Stimulated activated CD8-positive, alpha-beta memory T cell treated with anti-CD3 and anti-CD28 coated beads, Interleukin-15, amount 100 ng/mL, for 1 hour (primary cell): ENCODE measurements at places on chromosomes 11 and 22.

DNA sequence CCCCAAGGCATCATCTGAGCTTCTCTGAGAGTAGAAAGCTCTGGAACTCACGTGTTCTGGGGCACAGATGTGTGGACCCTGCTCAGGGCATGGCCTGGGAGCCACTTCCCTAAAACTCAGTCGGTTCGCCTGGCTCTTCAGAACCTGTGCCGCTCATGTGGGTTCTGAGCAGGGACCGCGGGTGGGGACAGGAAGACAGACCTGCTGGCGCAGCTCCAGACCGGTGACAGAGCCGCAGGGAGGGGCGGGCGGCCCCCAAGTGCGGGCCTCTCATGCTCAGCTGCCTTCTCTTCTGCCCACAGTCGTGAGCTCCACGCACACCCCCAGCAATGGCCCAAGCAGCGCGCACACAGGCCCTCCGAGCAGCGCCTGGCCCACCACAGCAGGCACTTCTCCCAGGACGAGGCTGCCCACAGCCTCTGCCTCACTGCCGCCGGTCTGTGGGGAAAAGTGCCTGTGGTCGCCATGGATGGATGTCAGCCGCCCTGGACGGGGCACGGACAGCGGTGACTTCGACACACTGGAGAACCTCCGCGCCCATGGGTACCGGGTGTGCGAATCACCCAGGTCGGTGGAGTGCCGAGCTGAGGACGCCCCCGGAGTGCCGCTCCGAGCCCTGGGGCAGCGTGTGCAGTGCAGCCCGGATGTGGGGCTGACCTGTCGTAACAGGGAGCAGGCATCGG is 24.2 kb downstream of the MUC5AC start:
- no peak for DNase-seq

DNA sequence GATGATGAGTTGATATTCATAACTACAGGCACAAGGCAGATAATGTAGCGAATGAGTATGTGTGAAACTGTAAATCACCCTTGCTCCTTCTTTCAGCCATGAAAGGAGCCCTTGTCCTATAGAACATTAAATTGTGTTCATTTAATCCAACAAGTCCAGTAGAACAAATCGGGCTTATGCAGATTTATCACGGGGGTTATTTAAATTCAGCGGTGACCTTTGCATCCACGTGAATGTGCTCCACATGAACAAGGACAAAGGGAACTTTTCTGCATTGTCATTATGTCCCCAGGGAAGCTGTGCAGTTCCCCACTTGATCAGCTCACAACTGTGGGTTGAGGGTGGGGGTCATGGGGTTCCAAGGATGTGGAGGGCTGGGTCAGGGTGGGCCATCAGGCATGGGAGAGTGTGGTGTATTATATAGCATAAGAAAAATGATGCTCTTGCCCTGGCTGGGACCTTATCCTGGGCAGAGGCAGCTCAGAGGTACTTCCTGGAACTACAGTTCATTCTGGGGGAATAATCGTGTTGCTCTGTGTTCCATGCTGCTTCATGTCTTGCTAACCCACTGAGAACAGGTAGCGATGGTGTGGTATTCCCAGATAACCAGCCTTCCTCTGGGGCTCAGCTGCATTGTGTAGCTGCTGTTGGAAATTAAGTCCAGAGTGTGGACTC is 306.6 kb downstream of the FAT3 start:
- DNase-seq = no peak

DNA sequence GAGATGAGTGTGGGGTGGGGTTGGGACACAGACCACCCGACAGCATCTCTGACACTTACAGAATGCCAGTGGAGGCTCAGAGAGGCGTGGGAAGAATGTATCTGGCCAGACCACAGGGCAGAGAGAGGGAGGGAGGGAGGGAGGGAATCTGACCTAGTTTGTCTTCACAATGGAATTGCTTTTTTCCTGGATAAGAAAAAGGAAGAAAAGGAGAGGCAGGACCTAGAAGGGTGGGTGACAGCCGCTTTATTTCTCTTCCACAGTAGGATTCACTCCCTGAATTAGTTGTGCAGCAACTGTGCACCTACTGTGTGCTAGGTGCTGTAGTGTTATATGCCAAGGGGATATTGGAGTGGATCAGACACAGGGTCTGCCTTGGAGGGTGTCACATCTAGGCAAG is 3.7 kb downstream of the KCNK4 start:
- DNase-seq = no peak

DNA sequence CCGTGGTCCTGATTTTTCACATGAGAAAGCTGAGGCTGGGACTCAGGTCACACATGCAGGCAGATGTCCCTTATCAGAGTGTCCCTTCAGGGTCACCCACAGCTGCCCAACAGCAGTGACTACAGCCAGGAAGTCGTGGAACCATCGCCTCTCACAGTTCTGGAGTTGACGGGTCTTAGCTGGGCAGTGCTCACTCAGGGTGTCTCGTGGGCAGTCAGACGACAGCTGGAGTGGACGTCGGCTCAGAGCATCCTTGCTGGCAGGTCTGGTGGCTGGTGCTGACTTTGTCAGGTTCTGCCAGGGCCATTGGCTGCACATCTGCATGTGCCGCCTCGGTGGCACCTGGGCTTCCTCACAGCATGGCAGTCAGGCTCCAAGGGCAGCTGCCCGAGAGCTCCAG is 35.6 kb upstream of the TH start:
- DNase-seq = no peak
